ENCODE measurements at places on chromosomes 3 and 15. TPM values are rescaled to one million over a fixed set of nuclear protein-coding genes. Genes with fewer than 3 reads are reported as not detected.
A peak's percentile ranks its signal among the peaks of the same experiment; 100 is the strongest.

- no peak for DNase-seq
Observed at GRCh38 chr3:132399054-132399929, 18.0 kb upstream of the DNAJC13 start.

GRCh38 chr3:63967675-63968611 lies 55.4 kb downstream of the PSMD6 start:
- DNase-seq = no peak

DNA sequence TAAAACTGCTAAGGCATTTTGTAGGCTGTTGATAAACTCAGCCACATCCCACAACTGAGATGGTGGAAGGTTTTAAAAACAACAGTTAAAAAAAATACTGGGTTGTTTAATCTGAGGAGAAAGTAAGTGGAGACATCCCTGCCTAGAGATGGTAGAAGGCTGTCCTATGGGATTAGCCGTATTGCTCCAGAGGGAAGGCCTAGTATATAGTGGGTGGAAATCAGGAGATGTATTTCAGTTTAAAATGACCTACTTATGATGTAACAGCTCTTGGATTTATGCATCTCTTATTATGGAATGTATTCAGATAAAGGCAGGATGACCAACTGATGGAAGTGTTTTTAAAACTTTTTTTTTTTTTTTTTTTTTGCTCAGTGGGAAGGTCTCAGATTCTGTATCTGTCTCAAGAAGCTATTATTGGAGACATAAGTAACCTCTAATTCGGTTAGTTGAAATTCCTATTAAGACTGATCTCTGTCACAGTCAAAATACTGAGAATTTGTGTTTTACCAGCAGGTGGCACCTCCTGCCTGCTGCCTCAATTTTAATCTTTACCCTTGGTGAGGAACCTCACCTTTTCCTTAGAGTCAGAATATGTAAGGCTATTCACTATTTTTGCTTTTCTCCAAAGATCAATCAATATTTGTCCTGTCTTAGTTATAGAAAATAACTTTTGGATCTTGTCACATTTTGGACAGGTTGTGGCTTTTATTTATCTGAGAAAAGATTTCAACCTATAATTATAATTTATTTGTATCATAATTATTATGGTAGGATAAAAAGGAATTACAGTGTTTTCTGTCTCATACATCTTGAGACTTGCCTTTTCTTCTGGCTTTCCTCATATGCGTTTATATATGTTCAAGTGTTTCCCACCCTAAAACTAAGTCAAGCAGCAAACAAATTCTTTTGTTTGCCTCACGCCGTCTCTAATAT lies 63.0 kb downstream of the VPS8 start:
- DNase-seq = no peak

DNA sequence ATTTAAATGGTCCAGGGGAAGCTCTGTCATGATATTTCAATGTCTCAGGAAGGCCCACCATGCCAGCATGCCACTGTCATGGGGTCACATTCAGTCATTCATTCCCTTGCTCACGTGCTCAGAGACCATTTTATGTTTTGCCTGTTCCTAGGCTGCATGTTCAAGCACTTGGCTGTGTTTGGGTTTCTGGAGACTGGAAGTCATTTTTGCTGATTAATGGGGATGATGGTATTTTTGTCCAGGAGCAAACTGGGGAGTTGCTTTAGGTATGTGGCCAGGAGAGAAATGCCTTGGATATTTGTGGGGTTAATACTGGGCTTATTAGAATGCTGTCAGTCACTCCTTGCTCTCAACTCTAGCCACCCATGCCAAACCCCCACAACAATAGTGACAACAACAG lies 303.5 kb downstream of the PTPRG start:
- no peak for DNase-seq

- no peak for DNase-seq
Observed at GRCh38 chr3:75180235-75180944, 483.7 kb upstream of the FRG2C start.

GRCh38 chr3:173869766-173870165 lies 472.2 kb downstream of the NLGN1 start:
- DNase-seq = no peak

GRCh38 chr15:62932436-62932835 lies 110.1 kb upstream of the TPM1 start:
- DNase-seq = peak; percentile 94

GRCh38 chr3:26964313-26964712 lies 341.7 kb downstream of the LRRC3B start:
- DNase-seq = no peak

DNA sequence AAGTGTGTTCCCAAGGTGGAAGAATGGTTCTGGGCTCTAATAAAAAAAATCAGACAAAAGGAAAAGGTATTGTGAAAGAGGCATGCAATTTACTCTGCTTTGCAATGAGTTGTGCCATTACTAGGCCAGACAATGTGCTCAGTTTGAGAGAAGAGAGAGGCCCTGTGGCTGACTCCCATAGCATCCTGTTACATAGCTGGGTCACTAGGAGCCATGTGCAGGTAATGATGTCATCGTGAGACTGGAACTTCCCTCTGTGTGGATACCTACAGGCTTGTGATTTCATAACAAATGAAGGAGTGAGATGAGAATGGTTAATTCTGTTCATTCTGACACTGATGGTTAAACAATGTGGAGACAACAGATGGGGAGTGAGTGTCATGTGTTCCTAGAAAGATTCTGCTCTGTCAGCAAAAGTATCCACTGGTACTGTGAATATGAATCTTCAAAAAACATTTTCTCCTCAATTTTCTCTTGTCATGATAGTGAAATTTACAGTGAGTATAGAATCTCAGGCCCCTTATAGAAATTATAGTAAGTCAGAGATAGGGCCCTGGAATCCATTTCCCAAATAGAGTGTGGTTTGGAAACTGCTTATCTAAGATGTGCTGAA lies 648.7 kb upstream of the DPPA4 start:
- DNase-seq = no peak

GRCh38 chr3:15923640-15924405 lies 126.0 kb upstream of the ANKRD28 start:
- no peak for DNase-seq

GRCh38 chr15:82653483-82654168 lies 6.5 kb upstream of the CPEB1 start:
- no peak for DNase-seq

DNA sequence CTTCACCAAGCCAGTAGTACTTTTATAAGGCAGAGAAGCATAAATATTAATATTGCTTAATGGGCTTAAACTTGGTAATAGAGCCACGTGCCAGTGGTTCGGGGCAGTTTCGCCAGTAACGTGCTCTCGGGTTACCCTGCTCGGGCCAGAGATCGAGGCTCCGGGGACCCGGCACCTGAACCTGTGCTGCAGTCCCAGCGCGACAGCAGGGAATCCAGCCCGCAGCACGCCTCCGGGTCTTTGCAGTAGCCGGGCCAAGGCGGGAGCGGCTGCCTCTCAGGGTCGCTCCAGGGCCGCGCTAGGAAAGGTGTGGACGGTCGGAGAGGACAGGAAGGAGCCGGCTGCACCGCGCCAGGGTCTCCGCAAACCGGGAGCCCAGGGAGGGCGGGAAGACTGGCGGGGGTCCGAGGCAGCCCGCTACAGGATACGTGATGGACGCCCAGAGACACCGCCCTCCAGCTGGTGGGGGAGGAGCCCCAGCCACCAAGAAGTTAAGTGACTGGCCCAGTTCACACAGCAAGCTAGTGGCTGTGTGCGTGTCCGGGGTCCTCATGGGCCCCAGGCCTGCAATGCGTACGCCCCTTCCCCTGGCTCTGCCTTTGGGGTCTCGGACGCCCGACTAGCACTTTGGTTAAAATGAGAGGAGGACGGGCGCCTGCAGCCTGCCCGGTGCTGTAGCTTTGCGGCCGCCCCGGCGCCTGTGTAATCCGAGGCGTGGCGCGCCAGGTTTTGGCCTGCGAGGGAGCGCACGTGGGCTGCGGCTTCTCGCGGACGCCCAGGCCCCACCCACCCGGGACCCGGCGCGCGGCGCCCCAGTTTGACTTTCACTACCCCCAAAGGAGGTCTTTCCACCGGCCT lies 1.2 kb upstream of the PDE8A start:
- peak; percentile 20 for DNase-seq

- DNase-seq = no peak
Observed at GRCh38 chr3:186825294-186825821, 17.2 kb upstream of the ADIPOQ start.

GRCh38 chr3:22372292-22373062 lies 621.5 kb upstream of the ZNF385D start:
- DNase-seq = no peak

- no peak for DNase-seq
Observed at GRCh38 chr3:42653303-42653559, 266 bp upstream of the ZBTB47 start.

- DNase-seq = no peak
Observed at GRCh38 chr15:28914046-28914445, 28.3 kb downstream of the APBA2 start.

- DNase-seq = no peak
Observed at GRCh38 chr15:61226361-61227256, 2.5 kb downstream of the RORA start.

GRCh38 chr3:50486219-50486888 lies 17.1 kb downstream of the CACNA2D2 start:
- DNase-seq = no peak

GRCh38 chr15:92797168-92798052 lies 102.7 kb upstream of the CHD2 start:
- DNase-seq = no peak

DNA sequence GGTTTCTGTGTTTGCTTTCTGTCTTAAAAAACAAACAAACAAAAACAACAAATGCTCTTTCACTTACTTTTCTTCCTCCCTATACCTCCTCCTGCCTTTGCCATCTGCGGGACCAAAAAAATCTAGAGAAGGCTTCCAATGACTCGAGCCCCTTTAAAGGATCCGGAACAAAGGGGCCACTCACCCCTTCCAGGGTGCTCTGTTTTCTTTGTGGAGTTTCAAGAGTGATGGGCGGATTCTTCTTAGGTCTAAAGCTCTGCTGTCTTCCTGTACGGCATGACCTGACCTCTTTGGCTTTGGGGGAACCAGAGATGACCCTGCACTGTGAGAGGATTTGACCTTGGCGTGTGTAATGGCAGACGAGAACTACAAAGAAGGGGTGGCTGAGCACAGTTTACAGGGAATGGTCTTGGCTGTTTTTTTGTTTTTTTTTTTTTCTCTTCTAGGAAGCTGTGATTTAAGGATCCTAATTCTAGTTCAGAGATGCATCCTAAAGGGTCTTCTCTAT lies 2.2 kb upstream of the MUC20 start:
- DNase-seq = no peak

GRCh38 chr15:70165716-70166284 lies 68.1 kb upstream of the TLE3 start:
- DNase-seq = no peak

IMPG2 gene
- 0.10 TPM for polyA plus RNA-seq

NSUN3 gene
- 8.7 TPM for polyA plus RNA-seq

ARMC8 gene
- polyA plus RNA-seq = 52.7 TPM

PLA2G4D gene
- not detected for polyA plus RNA-seq

ISL2 gene
- 7.7 TPM for polyA plus RNA-seq

LSAMP gene
- 2.7 TPM for polyA plus RNA-seq
